Stimulated activated CD8-positive, alpha-beta memory T cell treated with anti-CD3 and anti-CD28 coated beads, Interleukin-12 subunit alpha, Interleukin-12 subunit beta, amount 100 ng/mL, for 4 hours (primary cell): ENCODE measurements at places on chromosomes 11 and 22.

DNA sequence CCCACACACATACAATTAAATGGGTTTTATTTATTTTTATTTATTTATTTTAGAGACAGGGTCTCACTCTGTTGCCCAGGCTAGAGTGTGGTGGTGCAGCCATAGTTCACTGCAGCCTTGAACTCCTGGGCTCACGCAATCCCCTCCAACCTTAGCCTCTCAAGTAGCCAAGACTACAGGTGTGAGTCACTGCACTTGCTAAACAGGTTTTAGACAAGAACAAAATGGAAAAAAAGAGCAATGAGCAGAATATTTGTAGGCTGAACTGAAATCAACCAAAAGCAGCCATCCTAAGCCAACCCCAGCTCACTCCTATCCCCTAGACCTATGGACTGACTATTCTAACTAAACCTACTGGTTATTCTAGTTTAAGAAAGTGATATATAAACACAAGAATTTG, 37.8 kb downstream of the MRE11 start:
- DNase-seq = no peak

- no peak for DNase-seq
These were observed 31.2 kb downstream of the TPBGL start for GRCh38 chr11:75271730-75272129.

DNA sequence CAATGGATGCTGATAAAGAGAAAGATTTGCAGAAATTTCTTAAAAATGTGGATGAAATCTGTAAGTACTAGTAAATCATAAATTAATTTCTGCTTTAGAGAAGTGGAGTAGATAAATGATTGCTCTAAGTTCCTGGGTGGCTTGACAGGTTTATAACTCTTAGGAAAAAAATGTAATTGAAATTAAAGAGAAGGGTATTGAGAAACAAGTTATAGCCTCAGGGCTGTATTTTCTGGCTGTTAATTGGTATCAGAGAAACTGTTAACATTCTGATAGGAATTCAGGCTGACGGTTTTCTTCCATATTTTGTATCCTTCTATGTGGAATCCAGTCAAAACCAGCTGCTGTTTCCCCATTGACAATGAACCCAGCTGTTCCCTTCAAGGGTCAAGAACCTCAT, 1.9 kb downstream of the TTC12 start:
- DNase-seq = no peak

- DNase-seq = no peak
These were observed 715.2 kb upstream of the RAG2 start for GRCh38 chr11:37313266-37313665.

GRCh38 chr11:14203321-14203720, 155.7 kb downstream of the RRAS2 start:
- no peak for DNase-seq

DNA sequence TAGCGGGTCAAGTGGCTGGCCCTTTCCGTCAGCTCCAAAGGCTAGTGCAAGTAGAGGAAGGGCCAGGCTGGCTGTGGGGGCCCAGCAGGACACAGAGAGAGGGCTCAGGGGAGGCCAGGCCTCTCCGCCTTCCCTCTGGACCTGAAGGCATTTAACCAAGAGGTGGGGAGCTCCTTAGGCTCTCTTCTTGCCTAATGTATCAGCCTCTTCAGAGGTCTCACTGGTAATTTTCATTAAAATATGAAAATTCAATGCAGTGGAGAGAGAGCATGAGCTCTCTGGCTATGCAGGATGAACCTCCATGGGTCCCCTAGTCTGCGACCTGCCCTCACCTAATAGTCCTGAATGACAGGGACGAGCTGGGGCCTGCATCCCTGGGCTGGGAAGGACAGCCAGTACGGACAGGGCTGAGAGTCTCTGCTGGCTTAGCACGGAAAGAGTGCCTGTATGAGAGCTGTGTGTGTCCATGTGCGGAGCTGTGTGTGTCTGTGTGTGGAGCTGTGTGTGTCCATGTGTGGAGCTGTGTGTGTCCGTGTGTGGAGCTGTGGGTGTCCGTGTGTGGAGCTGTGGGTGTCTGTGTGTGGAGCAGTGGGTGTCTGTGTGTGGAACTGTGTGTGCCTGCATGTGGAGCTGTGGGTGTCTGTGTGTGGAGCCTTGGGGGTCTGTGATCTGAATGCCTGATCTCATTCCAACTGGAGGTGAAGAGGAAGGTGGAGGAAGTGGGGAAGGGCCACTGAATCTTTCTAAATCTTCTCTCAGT, 2.4 kb downstream of the ALX4 start:
- no peak for DNase-seq

- DNase-seq = no peak
These were observed 49.0 kb downstream of the CTSC start for GRCh38 chr11:88288560-88288959.

DNA sequence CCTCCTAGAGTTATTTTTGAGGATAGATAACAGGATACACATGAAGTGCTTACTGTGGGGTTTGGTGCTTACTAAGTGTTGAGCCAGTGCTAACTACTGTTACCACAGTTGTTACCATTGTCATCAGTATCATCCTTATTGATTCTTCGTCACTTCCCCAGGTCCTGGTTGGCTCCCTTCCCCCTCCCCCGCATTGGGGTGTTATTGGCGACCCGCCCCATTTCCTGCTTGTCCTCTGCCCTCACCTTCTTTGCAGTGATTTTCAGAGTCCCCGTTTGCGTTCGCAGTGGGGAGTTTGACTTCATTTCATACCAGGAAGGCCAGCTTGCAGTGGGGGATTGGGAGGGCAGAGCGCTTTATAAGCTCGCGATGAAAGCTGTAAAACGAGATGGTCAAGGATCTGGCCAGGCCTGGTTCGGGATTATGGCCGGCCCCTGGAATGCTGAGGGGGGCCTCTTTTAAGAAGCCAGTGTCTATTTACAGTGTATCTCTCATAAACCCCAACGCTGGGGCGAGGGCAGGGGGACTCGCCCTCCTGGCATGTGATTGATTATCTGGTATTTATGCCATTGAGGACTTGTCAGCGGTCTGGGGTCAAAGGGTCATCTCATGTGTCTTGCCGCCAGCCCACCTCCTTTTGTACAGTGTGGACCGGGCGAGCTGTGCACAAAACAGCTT, 84.6 kb upstream of the NNMT start:
- DNase-seq = no peak

DNA sequence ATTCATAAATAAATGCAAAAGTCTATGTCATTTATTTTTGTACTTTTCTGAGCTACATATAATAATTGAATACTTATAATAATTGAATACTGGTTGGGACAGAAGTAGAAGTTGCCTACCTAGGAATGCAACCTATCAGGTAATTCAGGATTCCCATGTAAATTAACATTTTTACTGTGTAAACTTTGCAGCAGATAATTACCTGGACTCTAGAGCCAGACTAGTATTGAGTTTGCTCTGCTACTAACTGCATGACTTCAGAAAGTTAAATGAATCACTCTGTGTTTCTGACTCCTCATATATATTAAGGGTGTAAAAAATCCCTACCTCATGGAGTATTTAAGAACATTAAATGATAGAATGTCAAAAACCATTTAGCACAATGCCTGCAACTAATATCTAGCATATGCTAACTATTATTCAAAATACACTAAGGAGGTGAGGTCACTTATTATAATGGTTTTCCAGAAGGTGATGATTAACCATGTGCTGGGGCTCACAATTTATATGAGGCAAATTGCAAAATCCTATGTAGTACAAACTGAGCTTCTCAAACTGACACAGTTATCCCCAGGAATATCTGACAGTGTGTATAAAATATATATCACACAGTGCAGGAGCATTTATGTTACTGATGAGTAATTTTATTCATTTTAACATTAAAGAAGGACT, 138.1 kb upstream of the ANO3 start:
- DNase-seq = no peak

GRCh38 chr11:2529173-2529572, 84.4 kb downstream of the KCNQ1 start:
- no peak for DNase-seq

- no peak for DNase-seq
These were observed 35.1 kb downstream of the FLI1 start for GRCh38 chr11:128728767-128729587.

GRCh38 chr11:39432929-39433328, 2026.5 kb downstream of the LRRC4C start:
- DNase-seq = no peak

DNA sequence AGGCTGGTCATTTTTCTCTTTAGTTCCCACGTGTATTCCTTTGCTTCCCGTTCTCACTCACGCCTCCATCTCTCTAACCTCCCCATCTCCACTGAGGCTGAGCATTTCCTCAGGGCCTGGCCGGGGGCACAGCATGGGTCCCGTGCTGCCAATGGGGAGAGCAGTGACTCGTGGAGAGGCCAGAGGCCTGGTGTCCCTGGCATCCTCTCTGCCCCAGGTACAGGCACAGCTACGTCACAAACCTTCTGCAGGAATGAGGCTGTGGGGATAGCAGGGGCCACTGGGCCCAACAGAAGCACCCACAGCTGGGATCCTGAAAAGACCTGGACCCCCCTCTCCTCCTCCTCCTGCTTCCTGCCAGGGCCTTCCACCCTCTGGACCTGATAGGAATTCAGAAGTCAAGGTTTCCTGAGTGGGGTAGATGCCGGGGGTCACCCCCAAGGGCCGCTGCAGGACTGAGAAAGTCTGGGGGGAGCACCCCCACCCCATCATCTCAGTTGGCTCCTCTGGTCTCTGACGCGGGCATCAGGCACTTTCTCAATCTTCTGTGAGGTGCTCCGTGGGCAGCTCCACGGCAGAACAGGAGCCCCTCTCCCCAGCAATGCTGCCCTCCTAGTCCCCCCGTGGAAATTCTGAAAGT, 11.8 kb downstream of the PNPLA5 start:
- DNase-seq = no peak

GRCh38 chr11:65121447-65121864, 478 bp downstream of the FAU start:
- no peak for DNase-seq

DNA sequence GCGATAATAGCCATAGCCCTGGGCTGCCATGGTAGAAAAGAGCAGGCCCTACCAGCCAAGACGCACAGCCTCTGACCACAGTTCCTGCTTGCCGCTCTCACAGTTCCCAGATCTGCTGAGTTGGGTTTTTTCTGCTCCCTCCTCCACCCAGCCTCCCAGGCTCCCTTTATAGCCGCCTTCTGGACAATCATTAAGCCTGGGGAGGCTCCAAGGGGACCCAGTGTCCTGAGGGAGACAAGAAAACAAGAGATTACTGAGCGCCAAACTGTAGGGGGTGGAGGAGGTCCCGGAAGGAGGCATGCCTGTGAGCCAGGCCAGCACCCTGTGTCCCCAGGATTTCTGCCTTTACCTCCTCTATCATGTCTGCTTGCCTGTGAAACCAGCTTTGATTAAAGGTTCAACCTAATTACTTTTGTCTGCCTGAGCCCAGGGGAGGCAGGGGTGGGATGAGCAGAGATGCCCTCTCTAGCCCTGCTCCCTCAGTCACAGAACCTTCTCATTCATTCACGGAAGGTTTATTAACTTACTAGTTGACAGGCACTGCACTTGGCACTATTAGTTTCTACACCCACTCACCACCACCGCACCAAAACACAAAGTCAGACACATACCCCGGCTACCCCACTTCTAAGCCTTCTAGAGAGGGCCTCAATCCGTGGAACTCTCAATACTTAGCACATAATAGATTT, 1.2 kb downstream of the SLC37A4 start:
- DNase-seq = peak; percentile 14

DNA sequence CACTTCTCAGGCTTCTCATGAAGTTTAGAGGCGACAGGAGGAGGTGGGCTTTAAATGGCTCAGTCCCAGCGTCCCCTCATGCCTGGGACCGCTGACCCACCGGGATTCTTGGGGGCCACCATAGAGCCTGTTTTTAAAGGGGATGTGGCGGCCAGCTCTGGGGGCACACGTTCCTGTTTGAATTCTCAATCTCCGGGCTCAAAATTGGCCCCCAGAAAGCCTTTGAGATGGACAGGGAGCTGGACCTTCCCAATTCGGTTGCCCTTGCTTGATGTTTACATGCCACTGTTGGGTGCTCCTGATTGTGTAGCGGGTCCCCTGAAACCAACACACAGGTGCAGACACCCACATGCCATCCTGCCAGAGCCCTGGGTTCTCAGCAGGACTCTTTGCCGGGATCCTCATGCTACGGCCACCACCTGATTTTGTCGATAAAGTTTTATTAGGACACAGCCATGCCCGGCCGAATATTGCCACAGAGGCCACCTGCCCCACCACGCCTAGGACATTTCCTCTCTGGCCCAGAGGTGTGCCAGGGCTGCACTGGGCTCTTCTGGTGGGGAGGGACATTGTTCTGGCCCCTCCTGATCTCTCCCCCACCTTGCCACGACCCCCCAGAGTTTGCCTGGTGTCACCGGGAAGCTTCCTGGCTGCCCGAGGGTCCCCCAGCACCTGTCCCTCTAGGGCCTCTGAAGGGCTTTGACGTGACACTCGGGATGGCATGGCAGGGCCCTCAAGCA, 71.6 kb downstream of the KCNQ1 start:
- no peak for DNase-seq

GRCh38 chr11:3130269-3131071, 34.6 kb downstream of the OSBPL5 start:
- DNase-seq = no peak

- DNase-seq = no peak
These were observed 20.5 kb downstream of the TST start for GRCh38 chr22:36998620-36999351.

GRCh38 chr11:7901319-7901854, 29.7 kb downstream of the OR10A6 start:
- no peak for DNase-seq

DNA sequence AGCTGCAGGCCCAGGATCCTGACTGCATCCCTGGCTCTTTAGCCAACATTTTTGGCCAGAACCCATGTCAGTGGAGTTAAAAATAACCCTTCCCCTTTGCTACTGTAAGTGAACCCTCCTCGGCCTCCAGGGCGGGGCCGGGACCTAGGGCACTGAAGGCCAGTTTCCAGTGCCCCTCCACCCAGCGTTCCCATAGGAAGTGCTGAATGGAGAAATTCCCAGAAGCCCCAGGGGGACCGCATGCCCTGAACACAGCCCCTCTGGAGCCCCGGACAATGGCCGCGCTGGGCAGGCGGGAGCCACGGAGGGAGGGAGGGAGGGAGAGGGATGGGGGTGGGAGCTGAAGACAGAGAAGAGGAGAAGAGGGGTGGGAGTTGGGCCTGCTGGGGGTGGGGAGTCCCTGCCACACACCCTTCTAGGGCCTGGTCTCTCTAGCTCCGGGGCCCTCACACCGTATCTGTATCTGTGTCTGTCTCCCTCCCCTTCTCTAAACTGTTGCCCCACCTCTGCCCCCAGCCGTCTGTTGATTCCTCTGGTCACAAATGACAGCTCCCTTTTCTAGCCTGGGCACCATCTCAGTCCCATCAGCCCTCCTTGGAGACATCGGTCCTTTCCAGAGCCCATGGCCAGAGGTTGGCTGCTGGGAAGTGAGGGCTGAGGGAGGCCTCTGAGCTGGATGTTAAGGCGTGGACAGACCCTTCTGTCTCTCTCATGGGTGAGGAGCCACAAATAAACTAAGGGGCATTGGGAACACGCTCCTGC, 10.9 kb downstream of the PDGFB start:
- DNase-seq = no peak

DNA sequence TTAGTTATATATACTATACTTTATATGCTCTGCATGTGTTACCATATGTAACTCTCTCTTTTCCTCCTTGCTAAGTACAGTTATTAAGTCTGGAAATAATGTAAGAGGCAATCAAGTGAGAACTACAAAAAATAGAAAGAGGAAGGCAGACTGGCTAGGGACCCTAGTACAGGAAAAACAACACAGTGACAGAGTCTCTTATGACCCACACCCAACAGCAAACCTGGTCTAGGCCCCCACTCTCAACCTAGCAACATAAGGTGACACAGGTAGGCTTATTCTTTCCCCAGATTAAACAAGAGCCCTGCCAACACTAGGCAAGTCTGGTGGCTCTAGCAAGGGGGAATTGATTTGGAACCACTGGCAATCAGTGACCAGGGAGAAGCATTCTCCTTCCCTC, 116.1 kb downstream of the CYP2R1 start:
- DNase-seq = no peak

GRCh38 chr11:61687420-61687819, 7.2 kb downstream of the DAGLA start:
- DNase-seq = no peak
